ENCODE measurements at places on chromosomes 13 and 19. TPM values are rescaled to one million over a fixed set of nuclear protein-coding genes. Genes with fewer than 3 reads are reported as not detected.

The CAPN12 gene
- 7.9 TPM for total RNA-seq

GRCh38 chr19:35899547-35900214 lies 659 bp downstream of the NFKBID start:
- peak; percentile 78 for DNase-seq

The SCEL gene
- total RNA-seq, result not detected

The FOXA3 gene
- total RNA-seq, result 20.2 TPM

The CASP14 gene
- total RNA-seq, result not detected
